Activated CD8-positive, alpha-beta memory T cell treated with anti-CD3 and anti-CD28 coated beads, Interleukin-2, amount 50 U/mL, for 4 hours (primary cell): ENCODE measurements at places on chromosomes 3 and 15.
A peak's percentile ranks its signal among the peaks of the same experiment; 100 is the strongest.

GRCh38 chr15:73052653-73053397 lies 562 bp downstream of the NEO1 start:
- peak; percentile 21 for DNase-seq

- DNase-seq, result peak; percentile 75
Measured at GRCh38 chr3:70550723-70551319, 238.4 kb upstream of the MDFIC2 start.

DNA sequence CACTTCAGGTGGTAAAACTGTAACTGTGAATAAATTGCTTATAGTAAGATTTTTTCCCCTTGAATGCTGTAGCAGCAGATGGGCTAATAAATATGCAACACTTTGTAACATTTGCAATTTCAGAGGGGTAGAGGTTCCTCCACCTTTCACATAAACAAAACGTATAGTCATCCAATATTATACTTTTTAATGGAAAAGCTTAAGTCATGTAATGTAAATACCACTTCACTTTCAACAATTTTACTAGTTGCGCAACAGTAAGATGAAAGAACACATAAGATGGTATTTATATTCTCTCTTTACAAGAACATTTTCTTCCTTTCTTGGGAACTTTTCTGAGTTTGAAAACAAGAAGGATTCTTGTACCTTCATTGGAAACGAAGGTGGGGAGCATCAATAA lies 56.6 kb upstream of the FAM3D start:
- DNase-seq, result no peak

GRCh38 chr15:90351479-90352106 lies 491 bp upstream of the ZNF774 start:
- no peak for DNase-seq

DNA sequence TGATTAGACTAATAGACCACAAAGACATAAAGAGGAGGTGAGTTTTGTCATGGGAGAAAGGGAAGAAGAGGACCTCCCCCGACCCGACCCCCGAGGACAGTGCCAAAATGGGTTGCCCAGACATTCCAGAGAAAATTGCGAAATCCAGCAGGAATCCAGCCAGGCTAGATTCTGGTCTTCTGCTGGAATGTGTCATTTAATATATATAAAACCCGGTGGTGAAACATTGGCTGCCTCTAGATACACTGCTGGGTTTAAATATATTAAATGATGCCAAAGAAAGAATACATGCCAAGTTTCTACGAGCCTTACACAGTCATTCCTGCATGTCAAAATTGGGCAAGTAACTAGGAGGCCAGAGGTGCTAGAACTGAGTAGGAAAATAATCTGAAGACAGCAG lies 45.3 kb upstream of the SPESP1 start:
- DNase-seq, result no peak

- DNase-seq, result no peak
Measured at GRCh38 chr3:162019817-162020216, 523.2 kb downstream of the OTOL1 start.

DNA sequence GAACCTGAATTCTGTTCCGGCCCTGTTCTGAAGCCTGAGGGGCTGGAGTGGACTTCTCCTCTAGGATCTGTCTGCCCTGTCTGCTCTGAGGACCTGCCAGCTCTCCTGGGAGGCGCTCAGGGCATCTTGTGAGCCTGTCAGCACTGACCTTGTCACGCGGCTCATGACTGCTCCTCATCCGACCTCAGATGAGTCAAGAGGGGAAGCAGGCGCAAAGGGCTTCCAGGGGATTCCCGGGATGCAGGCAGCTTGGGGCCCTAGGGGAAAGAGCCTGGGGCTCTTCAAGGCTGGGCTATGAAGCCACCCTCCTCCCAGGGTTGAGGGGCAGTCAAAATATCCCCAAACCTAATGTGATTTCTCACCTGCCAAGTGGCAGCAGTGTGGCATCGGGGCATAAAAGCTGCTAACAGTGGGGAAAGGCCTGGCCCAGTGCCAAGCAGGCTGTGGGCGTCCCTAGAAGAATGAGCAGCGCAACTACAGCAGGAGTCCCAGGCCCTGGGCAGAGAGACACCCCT lies 27.6 kb upstream of the ANKDD1A start:
- peak; percentile 82 for DNase-seq

GRCh38 chr15:91919014-91919534 lies 65.6 kb downstream of the SLCO3A1 start:
- DNase-seq, result no peak

DNA sequence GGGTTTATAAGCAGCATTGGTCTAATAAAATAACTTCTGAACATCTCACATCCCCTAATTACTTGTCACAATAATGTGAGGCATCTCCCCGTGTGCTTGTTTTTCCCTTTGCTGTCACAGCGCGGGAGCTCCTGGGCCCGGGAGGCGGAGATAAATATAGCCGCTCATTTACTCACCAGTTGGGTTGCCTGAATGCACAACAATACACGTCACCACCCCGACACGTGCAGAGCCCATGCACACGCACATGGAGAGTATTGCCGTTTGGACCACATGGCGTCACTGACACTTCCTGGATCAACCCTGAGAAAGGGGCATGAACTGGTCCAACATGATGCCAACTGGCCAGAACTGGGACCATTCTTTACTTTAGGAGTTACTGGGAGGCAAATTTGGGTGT lies 76.2 kb downstream of the MRPL46 start:
- DNase-seq, result no peak

DNA sequence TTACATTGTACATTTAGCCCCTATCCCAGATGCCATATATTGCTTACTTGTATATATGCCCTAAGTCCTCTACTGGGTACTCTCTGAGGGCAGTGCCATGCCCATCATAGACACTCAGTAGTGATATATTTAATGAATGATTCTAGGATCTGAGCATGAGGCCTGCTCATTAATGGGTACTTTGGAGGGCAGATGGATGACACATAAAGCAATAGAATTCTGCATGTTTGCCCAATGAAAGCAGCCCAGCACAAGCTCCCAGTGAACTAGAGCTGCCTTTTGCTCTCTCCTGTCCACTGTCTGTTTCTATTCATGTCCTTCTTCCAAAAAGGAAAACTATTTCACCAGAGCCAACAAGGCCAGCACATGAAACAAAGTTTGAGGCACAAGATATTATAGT lies 63.9 kb downstream of the TGFBR2 start:
- no peak for DNase-seq

DNA sequence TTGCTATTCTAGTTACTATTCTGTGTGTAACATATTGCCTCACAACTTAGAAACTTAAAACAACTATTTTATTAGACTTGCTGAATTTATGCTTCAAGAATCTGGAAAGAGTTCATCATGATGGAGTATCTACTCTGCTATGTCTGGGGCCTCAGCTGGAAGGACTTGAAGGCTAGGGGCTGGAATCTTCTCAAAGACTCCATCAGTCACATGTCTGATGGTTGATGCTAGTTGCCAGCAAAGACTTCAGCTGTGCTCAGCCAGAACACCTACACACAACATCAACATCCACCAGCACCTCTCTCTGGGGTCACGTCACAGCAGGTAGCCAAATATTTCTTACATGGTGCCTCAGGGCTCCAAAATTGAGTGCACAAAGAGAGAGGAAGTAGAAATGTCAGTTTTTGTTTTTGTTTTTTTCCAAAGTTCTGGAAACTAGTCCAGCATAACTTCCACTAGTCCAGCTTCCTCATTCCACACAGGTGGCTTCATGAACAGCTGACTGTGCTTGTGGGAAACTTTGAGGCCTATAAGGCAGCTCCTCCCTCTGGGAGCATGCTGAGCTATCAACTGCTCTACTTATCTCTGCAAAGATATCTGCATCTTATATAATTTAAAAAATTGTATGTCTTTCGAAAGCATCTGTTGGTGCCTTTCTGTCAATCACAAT lies 325.4 kb upstream of the AGTR1 start:
- no peak for DNase-seq

GRCh38 chr3:20701641-20702040 lies 515.6 kb upstream of the SGO1 start:
- no peak for DNase-seq

DNA sequence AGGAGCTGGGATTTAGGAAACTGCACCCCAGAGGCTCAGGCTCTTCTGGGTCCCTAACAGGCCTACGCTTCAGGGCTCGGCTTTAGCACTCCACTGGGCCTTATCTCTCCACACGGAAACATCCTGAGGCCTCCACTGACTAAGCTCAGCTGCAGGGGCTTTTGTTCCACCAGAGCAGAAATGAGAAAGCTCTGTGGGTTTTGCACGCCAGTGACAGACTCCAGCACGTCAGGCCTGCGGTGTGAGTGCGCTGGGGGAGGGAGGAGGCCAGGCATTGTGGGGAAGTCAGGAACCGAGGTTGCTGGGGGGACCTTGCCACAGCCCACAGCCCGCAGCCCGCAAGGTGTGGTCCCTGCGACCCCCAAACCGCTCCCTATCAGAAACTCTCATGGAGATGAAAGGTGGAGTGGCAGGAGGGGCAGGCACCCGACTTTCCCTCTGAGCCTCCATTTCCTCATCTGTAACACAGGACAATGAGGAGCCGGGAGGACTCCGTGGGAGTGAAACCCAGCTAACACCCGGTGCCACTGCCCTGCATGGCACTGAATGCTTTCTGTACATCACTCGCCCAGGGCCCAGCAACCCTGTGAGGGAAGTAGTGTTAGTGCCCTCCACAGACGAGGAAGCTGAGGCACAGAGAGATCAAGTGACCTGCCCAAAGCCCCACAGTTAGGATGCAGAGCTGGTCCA lies 106.5 kb downstream of the TPRA1 start:
- DNase-seq, result no peak

GRCh38 chr15:26891448-26892181 lies 24.8 kb downstream of the GABRA5 start:
- no peak for DNase-seq

GRCh38 chr3:182626484-182627467 lies 166.5 kb upstream of the ATP11B start:
- no peak for DNase-seq

DNA sequence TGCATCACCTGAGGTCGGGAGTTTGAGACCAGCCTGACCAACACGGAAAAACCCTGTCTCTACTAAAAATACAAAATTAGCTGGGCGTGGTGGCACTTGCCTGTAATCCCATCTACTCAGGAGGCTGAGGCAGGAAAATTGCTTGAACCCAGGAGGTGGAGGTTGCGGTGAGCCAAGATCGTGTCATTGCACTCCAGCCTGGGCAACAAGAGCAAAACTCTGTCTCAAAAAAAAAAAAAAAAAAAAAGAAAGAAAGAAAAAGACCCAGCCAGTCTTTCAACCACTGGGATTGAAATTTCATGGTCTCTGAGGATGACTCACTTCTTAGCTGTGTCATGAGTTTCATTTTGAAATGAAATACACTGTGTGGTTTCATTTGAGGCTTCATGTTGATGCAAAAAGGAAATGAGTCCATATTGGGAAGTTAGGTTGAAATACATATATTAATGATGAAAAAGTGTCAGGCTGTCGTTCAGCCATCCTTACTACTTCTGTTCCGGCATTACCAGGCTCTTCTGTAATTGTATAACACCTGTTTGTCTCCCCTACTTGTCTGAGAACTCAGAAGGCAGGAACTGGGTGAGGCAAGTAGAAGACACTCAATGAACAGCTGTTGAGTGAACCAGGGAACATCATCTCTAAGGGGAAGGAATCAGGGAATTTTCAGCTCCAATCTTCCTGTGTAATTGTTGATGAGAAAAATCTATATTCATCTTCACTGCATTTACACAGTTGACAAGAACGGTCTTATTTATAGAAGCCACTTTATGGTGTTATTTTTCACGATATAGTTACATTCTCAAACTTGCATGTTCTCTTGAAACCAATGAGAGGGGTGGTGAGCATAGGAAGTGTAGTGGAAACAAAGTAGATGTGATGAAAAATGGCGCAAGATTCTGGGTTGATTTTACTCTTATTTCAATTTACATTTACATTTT lies 87.4 kb downstream of the NFKBIZ start:
- DNase-seq, result no peak

DNA sequence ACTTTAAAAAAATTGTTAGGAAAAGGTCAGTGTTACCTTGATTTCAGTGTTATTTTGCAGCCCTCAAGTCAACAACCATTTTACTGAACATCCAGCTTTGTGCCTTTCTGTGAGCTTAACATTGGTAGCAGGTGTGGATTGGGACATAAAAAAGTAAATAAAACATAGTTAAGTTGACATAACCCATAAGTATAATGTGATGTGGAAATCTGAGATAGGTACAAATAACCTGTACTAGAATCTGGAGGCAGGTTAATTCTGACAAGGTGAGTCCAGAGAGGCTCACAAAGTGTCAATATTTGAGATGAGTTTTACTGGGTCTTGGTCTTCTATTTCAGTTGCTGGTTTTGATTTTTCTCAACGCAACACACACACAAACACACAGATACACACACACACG lies 151.3 kb downstream of the LPP start:
- DNase-seq, result no peak

DNA sequence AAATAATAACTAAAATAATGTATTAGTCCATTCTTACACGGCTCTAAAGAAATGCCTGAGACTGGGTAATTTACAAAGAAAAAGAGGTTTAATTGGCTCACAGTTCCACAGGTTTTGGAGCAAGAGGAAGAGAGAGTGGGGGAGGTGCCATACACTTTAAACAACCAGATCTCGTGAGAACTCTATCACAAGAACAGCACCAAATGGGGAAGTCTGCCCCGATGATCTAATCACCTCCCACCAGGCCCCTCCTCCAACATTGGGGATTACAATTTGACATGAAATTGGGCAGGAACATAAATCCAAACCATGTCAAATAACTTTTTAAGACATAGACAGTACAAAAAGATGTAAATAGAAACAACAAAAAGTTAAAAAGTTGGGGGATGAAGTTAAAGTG lies 63.2 kb downstream of the ILDR1 start:
- DNase-seq, result no peak

DNA sequence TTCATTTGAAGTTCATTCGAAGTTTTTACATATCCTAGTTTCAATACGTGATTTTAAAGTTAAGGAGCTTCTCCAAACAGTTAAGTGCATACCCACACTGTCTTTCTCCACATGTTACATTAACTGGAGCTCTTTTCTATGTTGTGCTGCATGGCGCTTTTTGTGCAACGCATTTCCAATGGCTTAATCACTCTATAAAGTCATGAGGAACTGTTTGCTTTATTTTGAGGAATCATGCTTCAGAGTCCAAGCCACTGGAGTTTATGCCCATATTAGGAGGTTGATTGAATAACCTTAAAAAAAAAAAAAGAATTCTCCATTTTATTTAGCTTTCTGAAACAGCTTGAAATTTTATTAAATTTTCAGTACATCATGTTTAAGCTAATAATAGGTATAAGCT lies 109.4 kb upstream of the MBNL1 start:
- DNase-seq, result no peak

DNA sequence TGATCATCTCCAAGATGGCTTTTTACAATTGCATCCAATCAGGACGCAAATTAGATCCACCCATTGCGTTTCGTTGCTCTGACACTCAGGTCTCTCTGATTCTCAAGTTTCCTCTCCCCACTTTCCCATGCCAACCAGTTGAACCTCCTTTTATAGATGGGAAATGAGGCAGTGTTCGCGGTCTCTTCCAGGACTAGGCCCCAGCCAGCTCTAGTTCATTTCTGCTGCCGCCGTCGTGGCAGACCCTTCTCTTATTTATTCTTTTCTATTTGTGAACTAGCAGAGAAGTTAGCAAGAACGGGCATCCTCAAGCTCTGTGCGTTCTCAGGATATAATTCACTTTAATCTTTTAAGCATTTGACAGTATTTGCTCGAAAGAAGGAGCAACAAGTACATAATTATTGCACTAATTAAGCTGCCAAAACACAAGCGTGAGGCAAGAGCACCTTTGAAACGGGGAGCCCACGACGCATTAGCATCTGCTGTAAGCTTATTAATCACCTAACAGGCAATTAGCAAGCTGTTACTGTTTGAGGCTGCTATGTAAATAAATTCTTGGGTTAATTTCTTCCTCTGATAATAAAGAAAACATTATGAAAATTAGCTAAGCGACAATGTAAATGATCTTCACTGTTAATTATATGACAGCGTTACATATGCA lies 246.4 kb upstream of the TLE3 start:
- DNase-seq, result no peak

GRCh38 chr15:47857776-47858167 lies 140.5 kb downstream of the SEMA6D start:
- DNase-seq, result no peak
